IPS DF 6.9 (cell line): ENCODE measurements at places on chromosomes 7 and 10.

- no peak for DNase-seq
Measured at GRCh38 chr10:112852306-112852705, 97.7 kb upstream of the TCF7L2 start.

- DNase-seq = no peak
Measured at GRCh38 chr7:13198727-13199126, 511.3 kb downstream of the ARL4A start.

DNA sequence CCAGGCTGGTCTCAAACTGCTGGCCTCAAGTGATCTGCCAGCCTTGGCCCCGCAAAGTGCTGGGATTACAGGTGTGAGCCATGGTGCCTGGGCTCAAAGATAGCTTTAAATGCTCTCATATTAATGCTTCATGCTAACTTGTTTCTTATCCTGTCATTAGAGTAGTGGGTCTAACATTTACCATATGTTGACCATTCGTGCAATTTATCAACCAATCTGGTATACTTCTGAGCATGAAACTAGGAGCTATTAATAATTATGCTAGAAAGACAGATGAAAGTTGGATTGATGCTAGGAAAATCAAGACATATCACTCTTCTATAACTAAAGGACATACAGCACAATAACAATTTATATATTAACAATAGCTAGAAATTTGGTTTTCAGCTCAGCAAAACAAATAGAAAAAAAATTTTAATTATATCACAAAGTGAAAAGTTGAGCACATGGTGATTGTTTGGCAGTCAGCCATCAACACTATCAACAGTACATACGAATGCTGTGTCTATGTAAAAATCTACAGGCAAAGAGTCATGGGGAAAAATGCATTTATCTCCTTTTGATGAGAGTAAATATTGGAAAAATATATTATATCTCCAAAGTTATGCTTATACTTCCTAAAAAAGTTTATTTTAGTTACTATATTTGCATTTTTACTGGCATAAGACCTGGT is 112.1 kb upstream of the ABCB5 start:
- no peak for DNase-seq

DNA sequence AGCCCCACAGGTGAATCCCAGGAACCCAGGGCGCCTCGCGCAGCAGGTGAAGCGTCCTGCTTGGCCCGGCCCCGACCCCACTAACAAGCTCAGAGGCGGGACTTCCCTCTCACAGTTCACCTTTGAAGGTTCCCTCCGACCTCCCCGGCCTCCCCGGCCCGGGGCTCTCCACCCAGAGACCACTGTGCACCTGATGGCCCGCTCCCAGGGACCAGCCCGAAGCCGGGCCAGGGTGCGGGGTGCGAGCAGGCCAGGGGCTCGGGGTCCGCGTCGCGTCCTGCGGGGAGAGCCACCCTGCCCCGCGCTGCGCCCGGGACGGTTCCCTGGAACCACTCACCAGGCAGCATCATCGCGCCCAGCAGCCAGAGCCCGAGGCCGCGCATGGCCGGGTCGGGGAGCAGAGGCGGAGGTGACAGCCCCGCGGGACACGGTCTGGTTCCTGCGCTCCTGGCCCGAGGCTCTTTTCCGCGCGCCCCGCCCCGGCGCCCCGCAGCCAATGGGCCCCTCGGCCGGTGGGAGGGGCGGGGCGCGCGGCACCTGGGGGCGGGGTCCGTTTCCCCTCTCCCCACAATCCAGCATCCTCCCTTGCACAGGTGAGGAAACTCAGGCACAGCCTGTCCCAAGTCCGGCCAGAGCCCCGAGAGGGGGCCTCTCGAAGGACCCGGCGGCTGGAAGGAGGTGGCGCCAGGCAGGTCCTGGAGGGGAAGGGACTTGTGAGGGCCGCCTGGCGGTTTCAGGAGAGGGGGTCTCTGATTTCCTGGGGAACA is at the start of gene ADAM8:
Gene ADAM8 (minus strand): TSS at position 434 of the 767 bp plus-strand sequence. CDS start 51 bp downstream, at position 383.
- no peak for DNase-seq

DNA sequence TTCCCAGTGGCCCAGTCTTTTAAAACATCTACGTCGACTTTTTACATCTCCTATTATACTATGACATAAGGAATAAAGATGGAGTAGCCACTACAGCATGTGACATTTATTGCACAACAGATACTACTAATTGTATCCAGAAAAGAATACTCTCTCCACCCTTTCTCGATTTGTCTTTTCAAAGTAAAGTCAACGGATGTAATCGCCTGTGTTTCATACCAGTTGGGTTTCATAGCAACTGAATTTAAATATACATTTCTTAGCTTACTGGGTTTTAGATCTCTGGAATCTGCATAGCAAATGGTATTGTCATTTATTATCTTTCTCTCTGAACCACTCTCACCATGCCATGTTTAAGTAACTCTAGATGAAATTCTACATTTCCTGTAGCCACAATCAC is 86.4 kb upstream of the TRIL start:
- DNase-seq = no peak

DNA sequence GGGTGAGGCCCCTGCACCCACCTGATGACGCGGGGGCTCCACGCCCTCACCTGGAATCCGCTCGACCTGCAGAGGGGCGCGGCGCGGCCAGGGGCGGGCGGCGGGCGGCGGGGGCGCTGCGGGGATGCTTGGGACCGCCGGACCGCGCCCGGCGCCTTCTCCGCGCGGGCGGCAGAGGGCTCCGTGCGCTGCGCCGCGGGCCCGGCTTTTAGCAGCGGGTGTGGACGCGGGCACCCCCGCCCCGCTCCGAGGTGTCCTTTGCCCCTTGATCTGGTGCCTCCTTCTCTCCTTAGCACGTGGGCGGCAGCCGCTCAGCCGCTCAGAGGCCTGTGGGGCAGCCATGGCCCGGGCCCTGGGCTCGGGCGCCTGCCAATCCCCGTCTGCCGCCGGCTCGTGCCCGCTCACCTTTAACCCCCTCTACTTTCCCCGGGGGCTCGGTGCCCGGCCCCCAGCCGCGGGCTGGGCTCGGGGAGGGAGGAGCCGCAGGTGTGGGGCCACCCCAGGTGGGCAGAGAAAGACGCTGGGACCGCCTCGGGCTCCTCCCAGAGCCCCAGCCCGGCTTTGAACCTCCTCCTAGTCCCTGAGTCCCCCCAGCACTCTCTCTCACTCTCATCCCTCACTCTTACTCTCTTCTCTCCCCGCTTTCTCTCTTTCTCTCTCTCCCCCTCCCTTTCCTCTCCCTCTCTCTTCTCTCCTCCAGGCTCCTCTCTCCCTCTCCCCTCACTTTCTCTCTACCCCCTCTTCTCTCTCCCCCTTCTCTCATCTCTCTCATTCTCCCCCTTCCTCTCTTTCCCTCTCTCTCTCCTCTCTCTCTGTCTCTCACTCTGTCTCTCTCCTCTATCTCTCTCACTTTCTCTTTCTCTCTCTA is 19.7 kb upstream of the VPS37D start:
- DNase-seq = no peak

DNA sequence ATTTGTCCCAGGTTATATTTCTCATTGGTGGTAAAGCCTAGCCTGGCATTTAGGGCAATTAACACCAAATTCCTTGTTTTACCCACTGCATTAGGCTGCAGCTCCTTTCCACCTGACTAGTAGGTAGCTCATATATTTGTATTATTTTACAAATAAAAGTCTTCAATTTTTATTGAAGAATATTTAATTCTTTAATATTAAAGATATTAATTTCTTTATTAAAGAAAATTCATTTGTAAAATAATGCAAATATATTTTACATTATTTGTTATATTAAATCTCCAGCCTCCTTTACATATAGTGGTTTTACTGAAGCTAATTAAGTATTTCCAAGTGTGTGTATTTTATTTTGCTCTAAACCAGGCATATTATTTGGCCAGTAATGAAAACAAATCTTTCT is 361.2 kb downstream of the GPR158 start:
- no peak for DNase-seq

DNA sequence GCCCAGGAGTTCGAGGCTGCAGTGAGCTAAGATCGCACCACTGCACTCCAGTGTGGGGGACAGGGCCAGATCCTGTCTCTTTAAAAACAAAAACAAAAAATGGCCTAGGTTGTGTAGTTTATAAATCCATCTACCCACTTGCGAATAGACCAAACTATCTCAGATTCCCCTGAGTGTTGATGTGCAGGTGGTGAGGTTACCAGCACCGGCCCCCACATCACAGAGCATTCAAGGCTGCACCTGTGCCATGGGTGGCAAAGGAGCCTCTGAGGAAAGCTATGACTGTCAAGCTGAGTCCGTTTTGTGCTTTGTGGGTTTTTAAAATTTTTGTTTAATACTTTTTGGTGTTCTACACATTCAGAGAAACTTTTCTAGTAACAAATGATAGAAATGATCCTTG is 30.8 kb upstream of the CACUL1 start:
- DNase-seq = no peak

DNA sequence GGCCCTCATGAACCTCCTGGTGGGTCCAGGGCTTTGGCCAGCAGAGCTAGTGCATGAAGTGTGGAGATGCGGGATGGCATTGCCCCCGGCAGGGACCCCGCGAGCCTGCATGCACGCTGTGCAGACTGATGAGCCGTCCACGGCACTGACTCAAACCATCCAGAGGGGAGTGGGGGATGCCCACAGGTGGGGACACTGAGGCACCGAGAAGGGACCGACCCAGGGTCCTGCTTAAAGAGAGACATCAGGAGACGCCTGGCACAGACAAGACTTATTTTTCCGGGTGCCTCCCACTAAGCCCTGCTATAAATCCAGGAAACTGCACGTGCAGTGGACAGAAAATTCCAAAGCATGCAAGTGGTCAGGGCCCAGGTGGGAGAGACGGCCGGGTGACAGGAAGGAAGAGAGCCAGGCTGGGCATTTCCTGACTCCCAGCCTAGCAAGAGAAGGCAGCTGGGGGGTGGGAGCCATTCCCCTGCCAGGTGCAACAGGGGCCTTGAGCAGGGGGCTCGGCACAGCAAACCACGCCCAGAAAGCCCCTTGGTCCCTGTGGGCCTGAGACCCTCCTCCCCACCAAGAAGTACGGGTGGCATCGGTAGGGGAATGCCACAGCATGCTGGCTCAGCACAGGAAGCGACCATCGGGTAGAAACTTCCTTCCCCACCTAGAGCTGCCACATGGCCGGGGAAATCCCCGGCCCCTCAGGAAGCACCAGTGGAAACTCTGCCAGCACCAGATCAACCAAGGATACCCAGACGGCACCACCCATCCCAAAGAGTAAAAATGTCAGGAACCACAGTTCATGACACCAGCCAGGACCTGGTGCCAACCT is 91.5 kb downstream of the FOXL3 start:
- DNase-seq = no peak

GRCh38 chr7:106693677-106694353 is 32.9 kb upstream of the CCDC71L start:
- DNase-seq = no peak

DNA sequence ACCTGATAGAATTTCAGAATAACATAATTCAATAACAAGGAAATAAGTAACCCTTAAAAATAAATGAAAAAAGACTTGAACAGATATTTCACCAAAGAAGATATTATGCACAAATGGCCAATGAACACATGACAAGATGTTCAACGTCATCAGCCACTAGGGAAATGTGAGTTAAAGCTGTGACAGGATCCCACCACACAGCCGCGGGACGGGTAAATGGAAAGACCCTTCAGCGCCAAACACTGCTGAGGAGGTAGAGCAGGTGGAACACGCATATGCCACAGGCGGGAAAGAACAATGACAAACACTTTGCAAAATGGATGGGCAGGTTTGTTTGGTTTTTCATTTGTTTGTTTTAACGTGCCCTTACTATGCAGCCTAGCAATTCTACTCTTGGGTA is 86.1 kb upstream of the RNF32 start:
- no peak for DNase-seq

- DNase-seq = no peak
Measured at GRCh38 chr7:297611-298374, 7.8 kb downstream of the FOXL3 start.

GRCh38 chr7:1345796-1346755 is 113.2 kb downstream of the MICALL2 start:
- no peak for DNase-seq

DNA sequence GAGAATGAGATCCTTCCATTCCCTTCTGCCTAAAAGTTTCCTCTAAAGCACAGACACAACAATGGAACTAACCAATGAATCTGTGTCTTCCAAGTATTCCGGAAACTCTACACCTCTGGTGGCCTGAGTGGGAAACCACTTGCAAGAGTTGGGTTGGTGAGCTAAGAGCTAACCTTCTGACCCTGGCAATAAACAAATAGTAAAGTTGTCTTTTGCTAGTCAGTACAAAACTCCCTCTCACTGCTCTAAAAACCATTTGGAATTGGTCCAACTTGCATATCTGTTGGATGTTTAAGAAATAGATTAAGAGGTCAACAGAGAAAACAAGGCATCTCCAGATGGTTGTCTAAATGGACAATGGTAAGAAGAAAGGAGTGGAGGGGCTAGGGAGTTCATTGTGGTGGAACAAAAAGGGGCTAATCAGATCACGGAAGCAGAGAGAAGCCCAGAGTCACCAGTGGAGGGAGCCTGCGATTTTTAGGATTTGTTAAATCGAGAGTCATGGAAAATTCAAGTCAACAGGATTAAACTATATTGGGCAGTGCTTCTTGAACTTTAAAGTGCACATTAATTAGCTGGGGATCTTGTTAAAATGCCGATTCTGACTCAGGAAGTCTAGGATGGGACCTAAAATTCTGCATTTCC is 192.3 kb downstream of the EVX1 start:
- no peak for DNase-seq

- DNase-seq = no peak
Measured at GRCh38 chr7:10472115-10472514, 501.6 kb upstream of the PHF14 start.

- DNase-seq = no peak
Measured at GRCh38 chr10:35946556-35946955, 304.5 kb upstream of the FZD8 start.

- no peak for DNase-seq
Measured at GRCh38 chr7:70456719-70457118, 675.2 kb upstream of the GALNT17 start.

GRCh38 chr7:73638911-73639310 is 14.6 kb upstream of the MLXIPL start:
- no peak for DNase-seq

- DNase-seq = no peak
Measured at GRCh38 chr7:149670288-149670687, 103.1 kb downstream of the ZNF467 start.

DNA sequence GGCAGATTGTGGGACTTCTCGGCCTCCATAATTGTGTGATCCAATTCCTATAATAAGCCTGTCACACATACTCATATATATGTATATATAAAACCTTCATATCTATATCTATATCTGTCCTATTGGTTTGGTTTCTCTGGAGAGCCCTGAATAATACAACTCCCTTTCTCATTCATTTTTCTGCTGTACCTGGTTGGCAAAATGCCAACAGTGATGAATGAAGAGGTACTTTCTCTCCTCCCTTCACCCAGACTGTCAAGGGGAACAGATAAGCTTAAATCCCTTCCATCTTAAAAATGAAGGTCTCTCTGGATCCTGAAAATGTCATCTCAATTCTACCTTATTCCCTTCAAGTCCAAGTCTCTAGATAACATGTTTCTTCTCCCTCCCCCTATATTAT is 60.3 kb upstream of the FOXP2 start:
- no peak for DNase-seq

GRCh38 chr7:157056957-157057902 is 46.8 kb upstream of the MNX1 start:
- DNase-seq = no peak
